ENCODE measurements at places on chromosomes 7 and 10. TPM values are rescaled to one million over a fixed set of nuclear protein-coding genes. Genes with fewer than 3 reads are reported as not detected.

GRCh38 chr10:7696545-7696944, 6.6 kb upstream of the ITIH2 start:
- no peaks in the 10 kb centered on the region for H3K27me3 ChIP-seq
- H3K27ac ChIP-seq: no peak overlapping the region
- no peak overlapping the region for H3K4me3 ChIP-seq

The RTKN2 gene
- 1.0 TPM for total RNA-seq

The TRIL gene
- 6.7 TPM for total RNA-seq

The PIP4K2A gene
- 154 TPM for total RNA-seq
